D721Med (cell line): ENCODE measurements at places on chromosomes 3 and 15.

DNA sequence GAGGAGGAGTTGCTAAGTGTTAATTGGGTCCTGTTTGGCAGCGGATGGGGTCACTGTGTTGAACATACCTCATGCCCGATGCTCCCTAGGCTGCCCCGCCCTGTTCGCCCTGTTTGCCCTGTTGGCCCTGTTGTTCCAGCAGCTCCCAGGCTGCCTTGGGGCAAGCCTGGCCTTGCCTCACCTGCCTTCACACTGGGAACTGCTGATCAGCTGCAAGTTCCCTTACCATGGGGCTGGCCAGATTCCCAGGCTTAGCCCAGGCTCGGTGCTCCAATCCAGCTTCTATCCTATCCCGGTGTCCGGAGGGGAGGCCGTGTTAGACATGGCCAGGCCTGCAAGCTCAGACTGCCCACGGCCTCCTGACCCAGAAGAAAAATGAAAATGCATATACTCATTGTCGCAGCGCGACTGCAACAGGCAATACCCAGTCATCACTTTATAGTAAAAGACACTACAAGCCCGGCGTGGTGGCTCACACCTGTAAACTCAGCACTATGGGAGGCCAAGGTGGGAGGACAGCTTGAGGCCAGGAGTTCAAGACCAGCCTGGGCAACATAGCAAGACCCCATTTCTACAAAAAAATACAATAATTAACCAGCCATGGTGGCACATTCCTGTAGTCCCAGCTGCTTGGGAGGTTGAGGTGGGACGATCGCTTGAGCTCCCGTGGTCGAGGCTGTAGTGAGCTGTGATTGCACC is 42.9 kb upstream of the ZNF710 start:
- DNase-seq = no peak

DNA sequence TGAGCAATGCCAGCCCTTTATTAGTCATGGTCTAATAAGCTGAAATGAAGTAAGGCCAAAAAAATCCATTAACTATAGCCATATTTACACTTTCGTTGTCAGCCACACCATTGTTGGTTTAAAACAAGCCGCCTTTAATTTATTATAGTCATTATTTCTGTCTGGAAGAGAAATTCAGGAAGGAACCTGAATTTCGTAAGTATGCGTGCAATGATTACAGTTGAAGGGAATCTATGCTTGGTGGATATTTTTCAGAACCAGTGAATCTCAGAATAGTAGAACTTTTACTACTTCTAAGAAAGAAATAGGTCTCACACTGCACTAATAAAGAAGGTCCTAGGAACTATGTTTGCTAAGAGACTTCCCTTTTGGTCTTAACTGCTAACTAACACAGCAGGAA is 59.1 kb downstream of the FAM43A start:
- no peak for DNase-seq

DNA sequence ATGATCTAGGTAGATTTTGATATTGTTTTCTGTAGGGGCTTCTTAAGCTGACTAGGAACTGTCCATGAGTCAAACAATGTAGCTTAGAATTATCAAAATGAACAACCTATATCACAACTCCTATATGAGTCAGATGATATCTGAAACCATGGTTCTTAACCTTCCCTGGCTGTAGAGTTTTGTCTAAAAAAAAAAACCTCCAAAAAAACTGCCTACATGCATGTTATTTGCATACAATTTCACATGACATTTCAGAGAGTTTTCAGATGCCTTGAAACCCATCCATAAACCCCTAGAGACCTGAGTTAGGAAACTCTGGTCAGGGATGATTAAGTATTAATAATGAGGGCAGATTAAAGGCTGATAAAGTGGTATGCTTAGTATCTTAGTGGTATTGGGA is 157.0 kb downstream of the CHST2 start:
- DNase-seq = no peak

DNA sequence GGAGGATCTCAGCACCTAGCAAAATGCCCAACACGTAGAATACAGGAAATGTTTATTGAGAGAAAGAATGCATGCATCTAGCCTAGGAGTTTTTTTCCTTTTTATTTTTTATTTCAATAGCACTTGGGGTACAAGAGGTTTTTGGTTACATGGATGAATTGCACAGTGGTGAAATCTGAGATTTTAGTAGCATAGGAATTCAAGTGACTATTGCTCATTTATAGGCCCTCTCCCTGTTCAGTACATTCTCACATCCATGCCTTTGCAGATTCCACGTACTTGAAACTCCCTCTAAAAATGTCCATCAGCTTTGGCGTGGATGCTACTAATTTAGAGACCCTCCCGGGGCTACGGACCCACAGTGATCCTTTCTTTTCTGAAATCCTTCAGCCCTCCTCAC is 61.7 kb upstream of the PIAS1 start:
- DNase-seq = no peak

DNA sequence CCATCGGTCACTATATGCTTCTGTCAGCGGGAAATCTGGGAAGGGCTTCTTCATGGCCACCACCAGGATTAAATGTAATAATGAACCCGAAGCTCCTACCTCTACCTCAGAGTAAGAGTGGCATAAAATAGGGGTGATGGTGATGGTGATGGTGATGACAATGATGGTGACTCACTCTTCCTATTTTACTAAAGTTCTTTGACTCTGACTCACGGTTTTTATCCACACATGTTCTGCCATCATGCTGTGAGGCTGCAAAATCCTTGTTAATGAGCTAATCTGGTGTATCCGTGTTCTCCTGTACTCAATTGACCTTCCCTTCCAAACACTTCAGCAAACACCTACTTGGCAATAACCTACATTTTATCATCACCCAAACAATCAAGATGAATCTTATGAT is 18.3 kb upstream of the FOXP1 start:
- DNase-seq = no peak

DNA sequence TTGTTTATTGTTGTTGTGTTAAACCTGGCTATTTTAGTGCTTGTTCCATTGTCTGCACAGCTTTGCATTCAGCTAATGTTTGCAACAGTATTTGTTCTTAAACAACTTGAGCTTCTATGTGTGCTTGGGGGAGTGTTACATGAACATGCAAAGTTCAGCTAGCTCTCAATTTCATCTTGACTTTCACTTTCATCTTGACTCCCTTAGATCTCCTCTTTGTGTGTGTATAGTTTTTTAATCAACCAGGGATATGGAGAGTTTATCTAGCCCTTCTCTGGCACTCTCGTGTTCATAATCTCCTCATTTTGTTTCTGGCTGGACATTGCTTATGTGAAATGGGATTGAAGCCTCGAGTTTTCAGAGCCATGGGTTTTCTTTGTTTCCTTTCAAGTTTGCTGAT is 212.4 kb upstream of the ZBTB20 start:
- DNase-seq = no peak

GRCh38 chr15:98375513-98376340 is 272.6 kb upstream of the IGF1R start:
- no peak for DNase-seq

DNA sequence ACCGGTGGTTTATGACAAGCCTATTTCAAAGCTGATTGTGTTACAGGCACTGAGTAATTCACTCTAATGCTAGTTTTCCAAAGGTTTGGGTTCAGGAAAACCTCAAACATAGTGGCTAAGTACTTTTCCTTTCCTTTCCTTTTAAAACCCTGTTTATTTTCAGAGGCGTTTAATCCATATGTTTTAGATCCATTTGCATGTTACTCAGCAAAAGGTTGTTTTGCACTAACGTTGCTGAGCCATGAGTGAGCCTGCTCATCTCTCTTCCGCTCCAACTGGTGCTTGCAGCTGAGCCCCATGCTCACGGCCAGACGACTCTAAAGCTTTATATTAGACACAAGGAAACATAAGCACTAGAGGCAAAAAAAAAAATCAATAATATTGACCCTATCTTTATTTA is 9.4 kb downstream of the CEMIP start:
- no peak for DNase-seq

GRCh38 chr15:88535100-88535499 is 11.4 kb downstream of the DET1 start:
- DNase-seq = no peak

- no peak for DNase-seq
These were observed 62.3 kb upstream of the PLSCR4 start for GRCh38 chr3:146313031-146313745.

DNA sequence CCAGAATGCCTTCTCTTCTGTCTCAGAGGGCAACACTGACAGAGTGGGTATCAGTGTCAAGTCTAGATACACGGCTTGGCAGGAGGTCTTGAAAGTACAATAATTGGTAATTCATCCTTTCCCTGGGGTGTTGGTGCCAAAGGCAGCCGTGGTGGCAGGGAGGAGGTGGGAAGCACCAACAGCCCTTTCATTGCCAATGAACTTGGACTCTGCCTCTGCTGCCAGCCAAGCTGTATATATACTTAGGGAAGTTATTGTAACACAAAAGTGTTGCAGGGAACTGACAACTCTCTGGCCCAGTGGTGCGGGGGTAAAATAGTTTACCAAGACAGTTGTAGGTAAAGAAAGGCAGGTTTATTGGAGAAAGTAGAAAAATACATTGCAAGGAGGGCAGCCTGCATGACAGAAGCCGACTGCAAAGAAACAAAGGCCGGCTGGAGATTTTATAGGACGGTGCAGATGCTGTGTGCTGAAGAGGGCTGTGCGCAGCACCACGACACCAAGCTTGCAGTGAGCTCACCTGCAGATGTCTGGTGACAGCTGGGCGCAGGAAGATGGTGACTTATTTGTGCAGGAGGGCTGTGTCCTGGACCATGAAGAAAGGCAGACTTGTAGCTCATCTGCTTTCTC is 4.0 kb upstream of the FAM3D start:
- DNase-seq = no peak

GRCh38 chr3:27368831-27369607 is at the start of gene NEK10:
NEK10 (minus strand) TSS chr3:27369383; CDS start chr3:27352882, 16,501 bp downstream.
- DNase-seq = peak; percentile 99

DNA sequence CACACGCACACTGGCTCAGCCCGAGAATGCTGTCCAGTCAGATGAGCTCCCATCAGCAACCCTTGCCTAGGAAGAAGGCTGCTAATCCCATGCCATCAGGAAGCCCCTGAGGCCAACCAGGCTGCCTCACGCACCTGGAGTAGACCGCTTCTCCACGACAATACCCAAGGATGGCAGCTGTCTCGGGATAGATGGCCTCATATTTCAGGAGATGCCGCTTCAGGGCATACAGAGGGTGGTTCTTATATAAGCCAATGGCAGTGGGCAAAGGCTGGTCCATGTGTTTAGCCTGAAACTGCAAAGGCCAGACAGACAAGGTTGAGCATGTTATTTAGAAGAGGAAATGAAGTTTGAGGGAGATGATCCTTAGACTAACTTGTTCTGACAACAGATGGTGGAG is 22.2 kb downstream of the XPC start:
- no peak for DNase-seq

GRCh38 chr3:153319705-153320554 is 157.9 kb downstream of the RAP2B start:
- DNase-seq = no peak

- DNase-seq = no peak
These were observed 79.5 kb downstream of the CHRD start for GRCh38 chr3:184459355-184459754.

GRCh38 chr3:128253150-128253549 is 99.9 kb downstream of the EEFSEC start:
- no peak for DNase-seq

GRCh38 chr15:73865904-73866303 is 7.5 kb upstream of the TBC1D21 start:
- DNase-seq = no peak

DNA sequence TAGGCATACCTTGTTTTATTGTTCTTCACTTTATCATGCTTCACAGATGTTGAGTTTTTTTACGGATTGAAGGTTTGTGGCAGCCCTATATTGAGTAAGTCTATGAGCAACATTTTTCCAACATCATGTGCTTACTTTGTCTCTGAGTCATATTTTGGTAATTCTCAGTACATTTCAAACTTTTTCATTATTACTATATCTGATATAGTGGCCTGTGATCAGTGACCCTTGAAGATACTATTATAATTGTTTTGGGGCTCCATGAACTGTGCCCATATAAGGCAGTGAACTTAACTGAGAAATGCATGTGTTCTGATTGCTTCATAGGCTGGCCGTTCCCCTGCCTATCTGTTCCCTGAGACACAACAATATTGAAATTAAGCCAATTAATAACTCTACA is 42.8 kb upstream of the NSMCE3 start:
- DNase-seq = no peak

DNA sequence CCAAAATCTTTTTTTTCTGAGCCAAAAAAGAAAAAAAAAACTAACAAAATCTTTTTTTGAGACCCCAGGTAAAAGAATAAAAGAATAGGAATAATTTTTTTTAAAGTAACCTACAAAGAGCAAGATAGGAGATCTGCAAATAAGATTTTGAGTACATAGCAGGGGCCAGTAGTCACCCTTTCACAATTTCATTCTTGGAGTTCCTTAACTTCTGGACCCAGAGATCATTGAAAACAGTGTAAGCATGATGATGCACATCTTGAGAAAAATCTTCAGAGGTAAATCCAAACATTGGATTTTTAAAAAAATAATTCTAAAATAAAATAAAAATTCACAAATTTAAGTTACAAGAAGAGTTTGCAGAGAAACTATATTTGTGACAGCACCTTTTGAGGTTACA is 18.8 kb downstream of the TFRC start:
- no peak for DNase-seq

- DNase-seq = no peak
These were observed 191.4 kb downstream of the MINAR1 start for GRCh38 chr15:79623488-79623887.

- DNase-seq = no peak
These were observed 71.9 kb downstream of the FILIP1L start for GRCh38 chr3:100042166-100042981.

DNA sequence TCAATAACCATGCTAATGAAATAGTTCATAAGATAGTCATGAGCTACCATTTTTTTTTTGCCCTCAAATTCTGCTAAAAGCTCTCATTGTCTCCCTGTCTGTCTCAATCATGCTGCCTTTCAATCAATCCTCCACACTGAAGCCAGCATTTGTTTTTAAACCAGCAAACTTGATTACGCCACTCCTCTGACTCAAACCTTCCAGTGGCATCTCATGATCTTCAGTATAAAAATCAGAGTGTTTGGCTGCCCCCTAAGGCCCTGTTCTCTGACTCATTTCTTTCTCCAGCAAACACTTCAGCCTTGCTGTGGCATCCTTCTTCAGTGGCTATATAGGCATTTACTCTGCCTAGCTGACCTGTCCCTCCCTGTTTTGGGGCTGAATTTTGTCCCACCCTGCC is 36.0 kb upstream of the EOMES start:
- no peak for DNase-seq

GRCh38 chr3:99911433-99911832 is 93.8 kb downstream of the CMSS1 start:
- no peak for DNase-seq

DNA sequence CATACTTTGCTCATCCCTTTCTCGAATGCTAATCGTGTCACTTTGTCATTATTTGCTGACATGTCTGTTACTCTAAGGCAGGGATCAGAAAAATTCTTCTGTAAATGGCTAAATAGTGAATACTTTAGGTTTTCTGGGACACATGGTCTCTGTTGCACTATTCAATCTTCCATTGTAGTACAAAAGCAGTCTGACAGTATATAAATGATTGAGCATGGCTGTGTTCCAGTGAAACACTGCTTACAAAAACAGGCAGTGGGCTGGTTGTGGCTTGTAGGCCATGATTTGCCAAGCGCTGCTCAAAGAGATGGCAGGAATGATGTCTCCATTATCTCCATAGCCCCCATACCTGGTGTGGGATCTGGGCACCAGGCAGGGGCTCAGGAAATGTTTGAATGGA is 45.6 kb downstream of the TMEM266 start:
- no peak for DNase-seq

GRCh38 chr3:167913219-167913835 is 177.8 kb downstream of the SERPINI1 start:
- DNase-seq = no peak

- DNase-seq = no peak
These were observed 92.1 kb upstream of the UBE2E1 start for GRCh38 chr3:23713641-23714040.

GRCh38 chr15:56236197-56236596 is 7.5 kb downstream of the RFX7 start:
- DNase-seq = no peak
